Sigmoid colon (tissue), 7 donors: ENCODE measurements at places on chromosomes 7 and 10. TPM values are rescaled to one million over a fixed set of nuclear protein-coding genes. Genes with fewer than 3 reads are reported as not detected.

DNA sequence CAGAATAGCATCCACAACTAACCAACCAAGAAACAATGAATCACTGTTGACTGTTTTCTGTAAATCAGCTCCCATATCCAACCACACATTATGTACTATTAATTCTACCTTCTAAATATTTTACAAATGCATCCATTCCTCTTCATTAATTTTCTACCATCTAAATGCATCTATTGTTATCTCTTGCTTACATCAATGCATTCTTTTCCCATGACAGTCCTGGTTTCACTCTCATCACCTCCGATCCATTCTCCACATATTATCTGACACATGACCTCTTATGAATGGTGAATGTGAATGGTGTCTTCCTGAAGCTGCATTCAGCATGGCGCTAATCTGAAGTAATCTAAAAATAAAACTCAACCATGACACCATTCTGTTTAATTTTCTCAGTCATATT is 153.8 kb upstream of the CALCR start:
- DNase-seq: no peak

GRCh38 chr7:361680-362401 is 71.9 kb downstream of the FOXL3 start:
- DNase-seq: no peak

DNA sequence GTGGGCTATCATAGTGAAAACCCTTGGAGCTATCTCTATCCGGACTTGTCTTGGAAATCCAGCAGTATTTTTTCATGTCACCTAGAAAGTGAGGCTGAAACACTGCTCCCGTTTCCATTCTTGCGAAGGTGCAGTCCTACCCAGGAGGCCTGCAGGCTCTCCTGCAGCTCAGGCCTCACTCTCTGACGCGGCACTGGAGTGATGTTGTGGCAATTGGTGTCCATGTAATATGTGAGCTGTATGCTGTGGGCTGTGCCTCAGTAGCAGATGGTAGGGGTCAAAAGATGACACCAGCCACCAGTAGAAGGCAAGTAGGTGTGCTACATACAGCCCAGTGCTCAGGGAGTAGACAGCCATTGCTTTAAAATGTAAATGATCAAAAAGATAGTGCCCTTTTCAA is 28.1 kb upstream of the ZNF680 start:
- no peak for DNase-seq

- no peak for DNase-seq
These were observed 45.8 kb downstream of the OAT start for GRCh38 chr10:124372899-124373298.

DNA sequence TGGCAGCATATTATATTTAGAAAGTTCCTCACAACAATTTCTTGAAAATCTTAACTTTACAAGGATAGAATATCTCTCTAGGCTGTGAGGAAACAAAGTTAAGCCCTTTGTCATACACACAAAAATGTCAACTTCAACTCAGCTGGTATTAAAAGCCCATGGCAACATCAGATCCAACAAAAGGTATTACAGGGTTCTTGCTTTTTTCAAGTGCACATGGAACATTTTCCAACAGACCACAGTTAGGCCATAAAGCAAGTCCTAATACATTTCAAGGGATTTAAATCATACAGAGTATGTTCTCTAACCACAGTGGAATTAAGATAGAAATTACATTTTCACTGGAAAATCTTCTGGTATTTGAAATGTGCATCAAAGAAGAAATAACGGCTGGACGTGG is 71.9 kb upstream of the OIT3 start:
- DNase-seq: no peak

DNA sequence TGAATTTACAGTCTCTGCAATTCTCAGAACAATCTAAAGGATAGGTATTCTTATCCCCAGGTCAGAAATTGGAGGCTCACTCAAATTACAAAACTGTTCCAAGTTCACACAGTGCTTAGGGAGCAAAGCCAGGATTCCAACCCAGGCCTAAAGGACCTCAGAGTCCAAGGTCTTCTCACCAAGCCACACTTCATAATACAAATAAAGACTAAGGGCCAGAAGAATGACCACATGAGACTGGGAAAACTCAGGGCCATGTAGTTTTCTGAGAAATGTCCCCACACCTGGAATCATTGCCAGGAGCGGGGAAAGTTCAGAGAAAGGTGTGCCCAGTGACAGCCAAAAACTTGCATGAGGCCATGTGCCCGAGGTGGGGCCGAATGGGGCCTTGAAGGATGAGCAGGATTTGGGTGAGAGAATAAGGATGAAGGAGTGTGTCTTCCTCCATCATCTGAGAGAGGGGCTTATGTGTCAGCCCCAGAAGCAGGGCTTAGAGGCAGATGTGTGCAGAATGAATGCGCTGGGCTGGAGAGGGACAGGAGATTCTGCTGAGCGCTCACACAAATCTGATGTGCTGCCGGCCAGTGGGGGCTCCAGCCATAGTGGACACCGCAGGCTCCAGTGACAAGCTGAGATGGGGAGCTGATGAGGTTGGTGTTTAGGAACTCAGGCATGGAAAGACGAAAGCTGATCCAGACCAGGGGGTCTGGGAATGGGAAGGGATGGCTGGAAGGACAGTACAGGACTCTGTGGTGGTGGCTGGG is 35.9 kb downstream of the BLNK start:
- DNase-seq: no peak

GRCh38 chr7:139698278-139698677 is 79.5 kb downstream of the HIPK2 start:
- DNase-seq: no peak

DNA sequence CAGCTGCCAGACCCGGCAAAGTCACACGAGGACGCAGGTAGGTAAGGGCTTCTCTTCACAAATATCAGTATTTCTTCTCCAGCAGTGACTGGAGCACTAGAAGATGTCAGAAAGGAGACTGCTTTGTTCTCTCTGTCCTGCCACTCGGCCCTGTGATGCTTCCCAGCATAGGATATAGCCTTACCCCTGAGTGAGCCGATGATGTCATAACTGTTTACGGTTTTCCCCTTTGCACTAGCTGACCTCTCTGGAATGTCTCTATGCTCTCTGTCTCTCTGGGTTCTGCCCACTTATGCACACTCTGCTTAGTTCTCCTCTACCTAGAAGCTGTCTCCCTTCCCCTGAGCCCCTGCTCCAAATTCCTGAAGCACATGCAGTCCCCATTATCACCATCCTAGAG is 167.5 kb upstream of the PODXL start:
- no peak for DNase-seq

- no peak for DNase-seq
These were observed 60.4 kb downstream of the AFAP1L2 start for GRCh38 chr10:114343623-114344505.

- DNase-seq: no peak
These were observed 103.0 kb downstream of the JCAD start for GRCh38 chr10:29956335-29956924.

DNA sequence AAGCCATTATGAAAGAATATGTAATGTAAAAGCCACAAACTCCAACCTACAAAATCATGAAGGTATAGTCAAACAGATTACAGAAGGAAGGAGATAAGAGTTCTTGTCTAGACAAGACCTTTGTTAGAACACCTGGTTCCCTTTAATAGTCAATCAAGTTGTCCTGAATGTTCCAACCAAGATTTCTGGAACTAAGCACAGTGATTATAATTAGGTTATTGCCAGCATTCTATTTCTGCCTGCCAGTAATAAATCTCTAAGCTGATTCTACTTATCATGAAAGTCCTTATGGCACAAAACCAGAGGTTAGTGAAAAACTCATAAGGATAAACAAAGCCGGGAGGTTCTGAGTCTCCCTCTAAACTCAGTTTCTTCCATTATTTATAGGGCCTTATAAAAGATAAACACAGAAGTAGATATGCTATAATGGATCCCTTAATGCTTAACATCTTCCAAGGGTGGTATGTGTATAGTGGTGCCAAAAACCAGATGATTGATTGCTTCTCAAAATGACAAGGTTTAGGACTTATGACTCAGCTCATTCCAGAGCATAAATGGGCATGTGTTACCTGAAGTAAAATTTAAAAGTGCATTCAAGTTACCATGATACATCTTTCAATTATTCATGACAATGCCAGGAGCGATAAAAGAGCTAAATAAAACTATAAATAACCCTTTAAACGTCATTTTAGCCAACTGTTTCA is 237.2 kb downstream of the CSTF2T start:
- no peak for DNase-seq

DNA sequence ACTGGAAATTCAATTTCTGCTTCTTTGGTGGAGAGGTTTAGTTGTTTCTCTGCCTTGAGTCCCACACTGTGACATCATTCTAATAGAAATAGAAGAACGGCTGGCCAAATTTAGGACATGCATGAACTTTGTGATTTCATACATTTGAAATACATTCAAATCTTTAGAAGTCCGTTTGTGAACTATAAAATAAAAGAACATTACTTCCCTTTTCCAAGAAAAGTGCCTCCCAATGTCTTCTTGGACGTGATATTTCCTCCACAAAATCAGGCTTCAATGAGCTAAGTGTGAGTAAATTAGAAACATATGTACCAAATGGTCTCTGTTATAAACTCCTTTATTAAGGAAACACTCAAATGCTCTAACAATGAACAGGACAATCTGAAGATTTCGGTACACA is 314.5 kb upstream of the AKR1E2 start:
- no peak for DNase-seq

- DNase-seq: no peak
These were observed 115.2 kb upstream of the CDK1 start for GRCh38 chr10:60662917-60663614.

DNA sequence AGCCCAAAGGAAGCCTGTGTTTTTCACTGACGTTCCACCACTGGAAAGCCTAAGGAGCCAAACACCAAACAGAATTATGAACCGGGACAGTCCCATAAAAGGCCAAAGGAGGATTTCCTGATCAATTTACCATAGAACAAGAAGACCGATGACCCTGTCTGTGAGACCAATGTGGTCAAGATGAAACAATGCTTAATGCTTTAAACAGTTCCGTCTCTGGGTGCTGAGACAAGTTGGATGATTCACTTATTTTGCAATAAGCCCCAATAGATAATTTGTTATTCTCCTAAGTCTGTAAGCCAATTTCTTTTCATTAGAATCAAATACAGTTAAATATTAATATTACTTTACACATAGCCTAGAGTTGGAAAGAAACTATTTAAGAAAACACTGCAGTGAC is 134.9 kb downstream of the MICU1 start:
- DNase-seq: no peak

- no peak for DNase-seq
These were observed 140.6 kb downstream of the KCNMA1 start for GRCh38 chr10:77496941-77497420.

GRCh38 chr10:118742032-118742431 is 12.7 kb downstream of the CACUL1 start:
- DNase-seq: no peak

- DNase-seq: no peak
These were observed 500.6 kb downstream of the PARD3 start for GRCh38 chr10:34314457-34314856.

Gene CRPPA
- total RNA-seq: 4.7 TPM

Gene CPA1
- total RNA-seq: not detected

Gene PRKCQ
- 0.71 TPM for total RNA-seq

Gene FAM25A
- not detected for total RNA-seq

Gene TRIM8
- total RNA-seq: 70.8 TPM

Gene CACUL1
- total RNA-seq: 41.0 TPM

Gene NUDT13
- 2.1 TPM for total RNA-seq

Gene UCN3
- not detected for total RNA-seq

Gene ASB4
- total RNA-seq: not detected

Gene STEAP2
- total RNA-seq: 29.1 TPM

Gene EIF4EBP2
- total RNA-seq: 72.1 TPM

Gene RBM28
- 19.7 TPM for total RNA-seq

Gene VSTM4
- 9.6 TPM for total RNA-seq

Gene PON1
- total RNA-seq: not detected

Gene GJD4
- total RNA-seq: not detected

Gene EPDR1
- 12.2 TPM for total RNA-seq
